IPS DF 19.7 (cell line): ENCODE measurements at places on chromosomes 5 and 9.
A peak's percentile ranks its signal among the peaks of the same experiment; 100 is the strongest.

- DNase-seq = no peak
These were observed 226.6 kb downstream of the SNX18 start for GRCh38 chr5:54743997-54744788.

- DNase-seq = no peak
These were observed 50.8 kb downstream of the ADAMTS12 start for GRCh38 chr5:33840927-33841547.

GRCh38 chr5:138844125-138844461 lies 31.0 kb downstream of the LRRTM2 start:
- DNase-seq = no peak

DNA sequence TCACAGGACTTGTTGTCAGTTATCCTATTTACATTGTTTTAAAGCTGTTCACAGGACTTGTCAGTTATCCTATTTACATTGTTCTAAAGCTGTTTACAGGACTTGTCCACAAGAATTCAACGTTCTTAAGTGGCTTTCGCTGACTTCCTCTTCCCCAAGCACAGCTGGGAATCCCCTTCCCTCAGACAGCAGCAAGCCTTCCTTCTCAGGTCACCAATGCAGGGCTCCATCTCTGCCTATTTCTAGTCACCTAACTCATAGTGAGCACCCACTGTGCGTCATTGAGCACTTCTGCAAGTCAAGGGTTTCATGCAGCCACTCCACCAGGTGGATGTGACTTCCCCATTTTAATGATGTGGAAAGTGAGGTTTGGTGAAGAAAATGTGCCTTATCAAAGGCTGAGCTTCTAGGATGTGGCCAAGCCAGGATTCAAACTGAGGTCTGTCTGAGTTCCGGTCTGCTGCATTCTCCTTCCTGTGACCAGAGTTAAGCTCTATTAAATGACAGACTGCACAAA lies 109.8 kb upstream of the ZNF462 start:
- no peak for DNase-seq

DNA sequence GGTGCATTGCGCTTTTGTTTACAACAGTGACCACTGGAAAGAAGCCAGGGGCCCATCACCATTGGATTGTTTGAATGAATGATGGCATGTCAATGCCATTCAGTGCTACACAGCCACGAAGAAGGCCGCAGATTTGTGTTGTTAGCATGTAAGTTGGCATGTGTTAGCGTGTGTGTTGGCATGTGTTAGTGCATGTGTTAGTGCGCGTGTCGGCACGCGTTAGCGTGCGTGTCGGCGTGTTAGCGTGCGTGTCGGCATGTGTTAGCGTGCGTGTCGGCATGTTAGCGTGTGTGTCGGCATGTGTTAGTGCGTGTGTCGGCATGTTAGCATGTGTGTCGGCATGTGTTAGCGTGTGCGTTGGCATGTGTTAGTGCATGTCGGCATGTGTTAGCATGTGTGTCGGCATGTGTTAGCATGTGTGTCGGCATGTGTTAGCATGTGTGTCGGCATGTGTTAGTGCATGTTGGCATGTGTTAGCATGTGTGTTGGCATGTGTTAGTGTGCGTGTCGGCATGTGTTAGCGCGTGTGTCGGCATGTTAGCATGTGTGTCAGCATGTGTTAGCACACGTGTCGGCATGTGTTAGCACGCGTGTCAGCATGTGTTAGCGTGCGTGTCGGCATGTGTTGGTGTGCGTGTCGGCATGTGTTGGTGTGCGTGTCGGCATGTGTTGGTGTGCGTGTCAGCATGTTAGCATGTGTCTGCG lies 15.3 kb upstream of the ANKRD33B start:
- DNase-seq = no peak

GRCh38 chr9:79104216-79104615 lies 467.5 kb upstream of the TLE4 start:
- no peak for DNase-seq

DNA sequence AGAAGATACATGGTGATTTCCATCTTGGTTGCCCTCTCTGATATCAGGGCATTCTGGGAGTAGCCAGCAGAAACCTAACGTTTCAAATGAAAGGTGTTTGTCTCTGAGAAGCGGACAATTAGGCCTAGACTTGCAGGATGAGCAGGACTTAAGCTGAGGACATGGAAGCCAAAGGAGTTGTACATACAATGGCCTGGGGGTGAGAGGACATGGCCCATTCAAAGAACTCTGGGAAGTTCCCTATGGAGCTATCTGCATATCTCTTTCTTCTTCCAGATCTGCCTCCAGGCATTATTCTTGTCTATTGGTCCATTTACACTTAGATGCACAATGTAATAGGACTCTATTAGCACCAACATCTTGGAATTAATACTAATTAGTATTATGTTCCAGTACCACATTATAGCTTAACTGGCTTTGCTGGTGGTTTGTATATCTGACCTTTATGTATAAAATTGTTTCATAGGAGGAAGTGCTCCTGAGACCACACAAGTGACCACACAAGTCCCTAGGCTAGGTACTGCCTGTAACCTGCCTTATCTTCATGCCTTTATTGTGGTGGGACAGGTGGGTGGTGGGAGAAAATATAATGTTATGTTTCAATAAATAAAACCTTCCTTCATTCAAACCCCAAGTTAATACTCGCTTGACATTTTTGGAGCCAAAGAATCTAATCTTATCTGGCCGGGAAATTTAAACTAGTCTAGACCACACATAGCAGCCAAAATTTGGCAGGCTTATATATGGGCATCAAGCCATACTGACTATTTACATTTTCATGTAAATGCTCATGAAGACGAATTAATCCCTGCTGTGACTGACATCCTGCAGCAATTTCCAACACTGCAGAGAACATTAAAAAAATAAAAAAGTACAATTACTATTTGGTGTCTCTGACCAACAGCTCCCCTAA lies 52.1 kb upstream of the EQTN start:
- no peak for DNase-seq

DNA sequence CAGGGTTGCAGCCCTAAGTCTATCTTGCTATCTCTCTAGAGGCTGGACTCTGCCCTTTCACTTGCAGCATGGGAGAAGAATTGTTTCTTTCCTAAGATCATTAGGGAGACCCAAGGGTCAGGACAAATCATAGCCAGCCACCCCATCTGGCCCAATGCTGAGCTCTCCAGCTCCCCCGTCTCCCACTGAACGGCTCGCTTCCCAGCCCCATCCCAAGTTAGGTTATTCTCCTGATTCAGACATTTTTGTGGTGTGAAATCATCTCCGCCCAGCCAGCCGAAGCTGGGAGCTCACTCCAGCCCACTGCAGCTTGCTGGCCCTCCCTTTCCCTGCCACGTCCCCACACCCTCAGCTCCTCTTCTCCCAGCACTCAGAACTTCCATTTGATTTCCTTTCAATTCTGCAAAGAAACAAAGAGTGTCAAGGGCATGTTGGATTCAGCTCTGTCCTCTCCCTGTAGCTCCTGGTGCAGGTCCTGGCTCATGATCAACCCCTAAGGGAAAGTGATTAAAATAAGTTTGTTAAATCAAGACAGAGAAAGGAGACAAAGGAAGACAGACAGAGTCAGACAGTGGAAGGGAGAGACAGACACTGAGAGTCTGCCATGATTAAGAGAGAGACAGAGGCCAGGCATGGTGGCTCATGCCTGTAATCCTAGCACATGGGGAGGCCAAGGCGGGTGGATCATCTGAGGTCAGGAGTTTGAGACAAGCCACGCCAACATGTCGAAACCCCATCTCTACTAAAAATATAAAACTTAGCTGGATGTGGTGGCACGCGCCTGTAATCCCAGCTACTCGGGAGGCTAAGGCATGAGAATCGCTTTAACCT lies 12.6 kb upstream of the SPARC start:
- no peak for DNase-seq

GRCh38 chr9:8822667-8823025 lies 1023.1 kb upstream of the DMAC1 start:
- DNase-seq = no peak

DNA sequence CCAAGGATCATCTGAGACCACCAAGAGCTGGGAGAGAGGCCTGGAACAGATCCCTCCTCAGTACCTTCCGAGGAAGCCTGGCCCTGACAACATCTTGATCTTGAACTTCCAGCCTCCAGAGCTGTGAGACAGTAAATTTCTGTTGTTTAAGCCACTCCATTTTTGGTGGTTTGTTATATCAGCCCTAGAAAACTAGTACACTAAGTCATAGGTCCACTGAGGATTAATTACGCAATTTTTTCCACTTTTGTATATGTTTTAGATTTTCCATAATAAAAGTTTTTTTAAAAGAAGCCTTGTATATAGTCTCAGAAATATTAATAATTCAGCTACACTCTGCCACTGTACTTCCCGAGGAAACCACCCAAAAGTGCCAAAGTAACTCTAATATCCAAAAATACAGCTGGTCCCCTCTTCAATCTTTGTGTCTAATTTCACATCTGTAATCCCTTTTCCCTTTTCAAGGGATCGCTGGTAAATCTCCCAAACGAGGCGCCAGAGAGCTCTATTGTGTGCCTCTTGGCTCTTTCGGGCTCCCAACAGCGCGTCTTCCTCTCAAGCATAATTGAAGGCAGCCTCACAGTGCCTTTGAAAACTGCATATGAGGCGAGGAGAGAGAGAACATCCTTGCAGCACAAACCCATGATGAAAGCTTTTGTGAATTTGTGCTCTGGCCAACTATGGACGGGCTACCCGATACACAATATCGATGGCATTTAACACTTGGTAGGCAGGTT lies 32.7 kb downstream of the PRUNE2 start:
- DNase-seq = peak; percentile 50

GRCh38 chr9:98894171-98894570 lies 49.5 kb upstream of the COL15A1 start:
- no peak for DNase-seq

GRCh38 chr5:14650052-14650451 lies 14.5 kb upstream of the OTULIN start:
- no peak for DNase-seq

- DNase-seq = no peak
These were observed 253 bp downstream of the SLC12A2 start for GRCh38 chr5:128083811-128084227.

GRCh38 chr9:121217609-121218292 lies 16.1 kb upstream of the RAB14 start:
- no peak for DNase-seq

- no peak for DNase-seq
These were observed 42.0 kb upstream of the ALDH1B1 start for GRCh38 chr9:38350529-38350928.

GRCh38 chr5:93161661-93162654 lies 419.1 kb downstream of the NR2F1-AS1 start:
- DNase-seq = no peak

DNA sequence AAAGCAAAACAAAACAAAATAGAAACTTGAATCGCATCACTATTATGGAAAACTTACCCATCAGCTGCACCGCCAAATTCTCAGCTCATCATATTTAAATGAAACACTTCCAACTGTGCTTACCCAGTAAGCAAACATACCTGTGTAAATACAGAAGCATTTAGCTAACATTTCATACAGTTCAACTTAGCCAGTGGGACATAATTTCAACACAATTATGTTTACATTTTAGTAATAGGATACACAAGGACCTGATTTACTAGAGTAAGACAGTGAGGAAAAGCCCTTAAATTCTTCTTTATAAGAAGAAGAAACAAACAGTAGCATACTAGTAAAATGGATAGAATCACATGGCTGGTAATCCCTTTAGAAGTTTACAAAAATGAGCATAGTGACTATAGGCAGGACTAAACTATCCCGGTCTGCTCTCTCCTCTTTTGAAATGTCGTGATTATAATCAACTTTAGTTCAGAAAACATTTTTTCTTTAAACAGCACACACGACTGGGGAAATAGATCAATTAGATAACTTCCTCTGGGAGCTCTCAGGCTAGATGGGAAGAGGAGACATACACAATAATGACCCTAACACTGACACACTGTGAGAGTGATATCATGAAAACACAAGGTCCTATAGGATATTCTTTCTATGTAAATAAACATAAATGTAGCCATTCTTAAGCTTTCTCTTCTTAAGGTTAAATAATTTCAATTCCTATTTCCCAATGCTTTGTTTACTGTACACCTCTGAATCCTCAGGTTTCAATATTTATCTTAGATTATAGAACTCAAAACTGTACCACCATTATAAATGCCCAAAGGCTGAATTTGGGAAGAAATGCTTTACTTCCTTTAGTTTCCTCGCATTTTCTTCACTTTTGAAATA lies 15.9 kb upstream of the CDC20B start:
- no peak for DNase-seq

DNA sequence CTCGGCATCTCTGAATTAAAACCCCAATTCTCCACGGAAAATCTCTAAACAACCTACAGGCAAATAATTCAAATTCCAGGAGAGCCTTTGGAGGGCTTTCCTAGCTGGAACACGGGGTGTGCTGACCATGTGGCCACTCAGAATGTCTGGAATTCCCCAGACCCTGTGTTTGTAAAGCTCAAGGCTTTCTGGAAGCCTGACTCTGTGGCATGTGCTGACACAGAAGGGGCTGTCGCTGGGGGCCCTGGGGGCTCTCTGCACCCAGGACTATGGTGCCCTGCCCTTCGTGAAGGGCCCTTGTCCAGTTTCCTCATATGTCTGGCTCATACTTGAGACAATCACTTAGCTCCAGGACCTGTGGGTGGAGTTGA lies 29.0 kb upstream of the BOD1 start:
- DNase-seq = no peak

DNA sequence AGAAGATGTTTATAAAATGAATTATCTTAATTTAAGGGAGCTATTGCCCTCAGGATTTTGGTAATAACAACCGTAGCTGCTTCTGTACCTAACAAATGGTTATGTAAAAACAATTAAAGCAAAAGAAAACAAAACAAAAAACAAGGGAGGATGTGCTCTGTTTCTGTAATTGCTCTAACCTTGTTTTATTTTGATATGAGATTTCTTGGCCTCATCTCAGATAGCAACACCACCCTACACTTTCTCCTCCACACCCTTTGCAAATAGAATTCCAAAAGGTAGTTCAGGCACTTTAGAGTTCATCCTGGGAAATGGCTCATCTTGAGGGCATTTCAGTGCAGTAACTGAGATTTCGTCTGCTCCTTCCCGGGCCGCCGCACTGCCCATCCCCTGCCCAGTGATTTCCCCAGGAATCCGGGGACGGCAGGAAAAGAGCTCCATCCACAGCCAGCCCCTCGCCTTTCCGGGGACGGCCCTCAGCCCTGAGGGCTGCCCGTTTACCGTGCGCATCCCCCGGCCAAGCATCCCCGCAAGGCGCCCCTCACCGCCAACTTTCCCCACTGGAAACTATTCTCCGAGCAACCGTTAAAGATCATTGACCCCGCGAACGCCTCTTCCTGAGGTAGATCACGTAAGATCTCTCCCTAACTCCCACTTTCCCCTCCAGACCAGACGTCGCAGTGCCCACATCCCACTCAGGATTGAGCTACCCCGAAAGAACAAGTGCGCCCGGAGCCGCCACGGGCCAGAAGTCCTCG lies 1.2 kb downstream of the FNBP1 start:
- DNase-seq = no peak
